Astrocyte of the hippocampus (primary cell): ENCODE measurements at places on chromosomes 3 and 15.

DNA sequence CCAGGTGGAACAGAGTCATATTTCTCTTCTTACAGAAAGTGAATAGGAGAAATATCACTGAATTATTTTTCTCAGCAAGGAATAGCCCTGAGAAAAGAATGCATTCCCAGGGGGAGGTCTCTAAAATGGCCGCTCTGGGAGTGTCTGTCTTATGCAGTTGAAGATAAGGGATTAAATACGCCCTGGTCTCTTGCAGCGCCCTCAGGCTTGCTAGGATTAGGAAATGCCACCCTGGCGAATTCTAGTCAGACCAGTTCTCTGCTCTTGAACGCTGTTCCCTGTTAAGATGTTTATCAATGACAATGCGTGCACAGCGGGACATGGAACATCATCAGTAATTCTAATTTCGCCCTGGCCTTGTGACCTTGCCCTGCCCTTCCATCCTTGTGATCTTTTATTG, 949.0 kb upstream of the SEMA6D start:
- DNase-seq = no peak

DNA sequence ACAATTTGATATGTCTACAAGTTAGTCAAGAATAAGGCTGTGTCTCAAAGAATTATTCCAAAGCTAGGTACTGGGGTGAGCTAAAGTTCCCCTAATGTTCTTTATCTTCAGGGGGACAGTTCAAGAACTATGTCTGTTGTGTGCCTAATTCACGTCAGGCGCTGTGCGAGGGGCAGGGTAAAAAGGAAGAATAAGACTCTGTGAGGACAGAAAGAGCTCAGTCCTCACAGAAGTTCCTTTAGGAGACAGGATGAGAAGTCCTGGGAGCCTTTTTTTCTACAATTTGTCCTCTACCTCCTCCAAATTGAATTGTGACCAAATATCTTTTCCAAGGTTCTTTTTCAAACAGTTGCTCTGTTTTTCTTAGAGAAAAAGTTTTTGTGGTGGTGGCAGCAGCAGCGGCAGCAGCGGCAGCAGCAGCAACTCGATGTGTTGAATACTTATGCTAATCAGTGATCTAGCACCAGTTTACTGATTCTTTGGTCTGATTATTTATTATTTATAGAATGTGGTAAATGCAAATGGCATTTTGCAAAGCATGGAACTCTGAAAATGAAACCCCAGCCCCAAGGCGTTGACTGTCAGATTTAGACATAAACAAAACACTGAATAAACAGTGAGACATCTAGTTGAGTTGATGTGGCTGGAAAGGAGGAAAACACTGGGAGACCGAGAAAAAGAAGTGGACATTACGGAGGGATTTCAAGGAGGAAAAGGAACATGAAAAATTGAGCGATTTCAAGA, 88.6 kb downstream of the GTPBP8 start:
- DNase-seq = peak; percentile 60

- DNase-seq = no peak
These were observed 13.4 kb downstream of the TRA2B start for GRCh38 chr3:185924375-185924774.

- DNase-seq = no peak
These were observed 662.3 kb downstream of the NR2F2 start for GRCh38 chr15:96992817-96993216.

GRCh38 chr3:111392894-111393398, 149.1 kb upstream of the CD96 start:
- DNase-seq = no peak

GRCh38 chr3:17810759-17811158, 68.3 kb upstream of the TBC1D5 start:
- DNase-seq = peak; percentile 44

GRCh38 chr3:126852511-126852910, 130.4 kb upstream of the PLXNA1 start:
- no peak for DNase-seq

GRCh38 chr15:92288755-92289154, 104.9 kb upstream of the ST8SIA2 start:
- no peak for DNase-seq

- peak; percentile 12 for DNase-seq
These were observed 47.5 kb upstream of the SLC9A9 start for GRCh38 chr3:143895805-143896204.

- DNase-seq = no peak
These were observed 2.2 kb upstream of the UBA3 start for GRCh38 chr3:69082361-69082760.

GRCh38 chr3:51434746-51435327, 43.8 kb downstream of the RBM15B start:
- DNase-seq = peak; percentile 52

DNA sequence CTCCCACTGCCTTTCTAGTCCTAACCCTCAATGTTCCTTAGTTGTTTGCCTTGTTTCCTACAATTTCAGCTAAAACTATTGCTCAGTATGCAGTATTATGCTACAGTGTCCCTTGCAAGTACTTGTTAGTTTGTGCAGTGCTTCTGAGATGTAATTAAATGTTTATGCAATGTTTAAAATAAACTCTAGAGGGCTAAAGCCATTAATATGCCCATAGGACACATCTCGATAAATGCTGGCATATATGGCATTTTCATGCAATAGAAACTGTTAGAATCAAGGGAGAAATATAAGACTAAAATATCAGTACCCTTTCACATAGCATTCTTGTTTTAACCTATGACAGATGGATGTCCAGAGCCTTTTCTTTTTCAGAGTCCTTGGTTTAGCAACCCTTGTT, 59.8 kb upstream of the ACKR4 start:
- no peak for DNase-seq

GRCh38 chr3:64341296-64341695, 116.0 kb upstream of the PRICKLE2 start:
- no peak for DNase-seq

DNA sequence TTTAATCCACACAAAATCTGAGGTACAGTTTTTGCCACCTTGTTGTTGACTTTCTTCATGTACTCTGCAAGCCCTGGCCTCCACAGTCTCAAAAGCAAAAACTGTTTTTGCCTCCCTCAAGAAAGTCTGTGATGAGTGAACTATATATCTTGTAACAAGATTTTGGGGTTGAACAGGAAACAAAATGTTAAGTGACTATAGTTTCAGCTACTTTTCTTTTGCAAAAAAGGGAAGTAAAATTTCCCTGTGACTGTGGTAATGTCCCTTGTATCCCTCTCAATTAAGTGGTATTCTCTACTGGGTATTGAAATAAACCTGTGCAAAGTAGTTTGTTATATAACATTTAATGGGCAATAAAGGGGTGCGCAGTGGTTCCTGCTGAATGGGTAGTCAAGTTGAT, 21.3 kb upstream of the SCAANT1 start:
- no peak for DNase-seq

GRCh38 chr3:123098426-123099330, 31.9 kb downstream of the PDIA5 start:
- peak; percentile 71 for DNase-seq

DNA sequence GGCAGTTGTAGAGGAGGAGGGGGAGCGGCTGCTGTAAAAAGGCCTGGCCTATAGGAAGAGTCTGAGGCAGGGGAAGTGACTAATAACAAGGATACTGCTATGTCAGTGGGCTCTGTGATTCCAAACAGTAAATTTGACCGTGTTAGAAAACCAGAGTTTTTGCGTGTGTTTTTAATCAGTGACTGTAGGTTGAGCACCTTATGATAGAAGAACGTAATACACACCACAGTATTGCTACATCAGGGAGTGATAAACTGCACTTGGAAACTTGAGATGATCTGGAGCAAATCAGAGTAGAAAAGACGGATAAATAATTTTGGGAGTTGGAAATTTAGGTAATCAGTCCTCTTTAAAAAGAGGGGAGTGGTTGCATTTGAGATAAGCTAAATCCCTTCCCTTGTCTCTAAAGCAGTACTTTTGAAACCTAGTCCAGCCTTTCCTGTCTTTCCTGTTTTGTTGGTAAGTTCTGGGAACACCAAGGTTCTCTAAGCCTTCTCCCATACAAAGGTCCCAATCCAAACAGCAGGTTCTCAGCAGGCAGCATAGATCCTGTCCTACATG, 130.5 kb upstream of the NR2E3 start:
- no peak for DNase-seq

DNA sequence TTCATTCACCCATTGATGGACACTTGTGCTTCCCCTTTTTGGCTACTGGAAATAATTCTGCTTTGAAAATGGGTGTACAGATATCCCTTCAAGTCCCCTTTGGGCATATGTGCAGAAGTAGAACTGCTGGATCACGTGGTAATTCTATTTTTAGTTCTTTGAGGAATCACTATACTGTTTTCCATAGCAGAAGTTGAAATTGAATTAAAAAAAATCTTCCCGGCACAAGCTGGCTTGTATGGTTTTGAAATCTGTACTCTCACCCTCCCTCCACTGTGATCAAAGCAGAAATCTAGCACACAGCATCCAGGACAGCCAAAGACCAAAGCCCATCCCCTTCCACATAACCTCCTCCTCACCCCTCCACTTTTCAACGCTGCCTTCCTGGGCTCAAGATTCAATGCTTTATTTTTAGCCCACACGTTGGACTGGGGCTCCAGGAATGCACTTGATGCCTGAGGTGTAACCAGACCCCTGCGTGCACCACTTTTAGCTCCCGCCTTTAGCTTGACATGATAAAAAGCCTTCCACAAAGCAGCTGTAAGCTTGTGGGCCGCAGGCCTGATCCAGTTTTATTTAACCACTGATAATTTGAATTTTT, 29.9 kb downstream of the TMEM40 start:
- DNase-seq = peak; percentile 46

- DNase-seq = peak; percentile 64
These were observed 550.5 kb upstream of the AGTR1 start for GRCh38 chr3:148146947-148147826.

DNA sequence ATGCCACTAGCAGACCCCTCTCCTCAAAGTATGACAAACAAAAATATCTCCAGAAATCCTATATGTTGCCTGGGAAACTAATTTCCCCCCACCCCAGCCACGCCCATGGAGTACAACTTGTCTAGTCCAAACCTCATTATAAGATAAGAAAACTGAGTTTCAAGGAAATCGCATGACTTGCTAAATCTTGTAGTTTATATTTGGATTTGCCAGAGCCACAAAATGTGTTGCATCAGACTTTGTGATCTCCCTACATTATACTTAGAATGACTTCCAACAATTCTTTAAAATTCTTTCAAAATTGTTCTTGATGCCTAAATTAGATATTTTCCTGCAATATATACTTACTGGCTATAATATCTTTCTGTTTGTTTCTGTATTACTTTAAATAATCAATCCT, 1034.4 kb downstream of the IGSF11 start:
- no peak for DNase-seq

GRCh38 chr3:101249522-101249921, 70.9 kb downstream of the IMPG2 start:
- DNase-seq = no peak

DNA sequence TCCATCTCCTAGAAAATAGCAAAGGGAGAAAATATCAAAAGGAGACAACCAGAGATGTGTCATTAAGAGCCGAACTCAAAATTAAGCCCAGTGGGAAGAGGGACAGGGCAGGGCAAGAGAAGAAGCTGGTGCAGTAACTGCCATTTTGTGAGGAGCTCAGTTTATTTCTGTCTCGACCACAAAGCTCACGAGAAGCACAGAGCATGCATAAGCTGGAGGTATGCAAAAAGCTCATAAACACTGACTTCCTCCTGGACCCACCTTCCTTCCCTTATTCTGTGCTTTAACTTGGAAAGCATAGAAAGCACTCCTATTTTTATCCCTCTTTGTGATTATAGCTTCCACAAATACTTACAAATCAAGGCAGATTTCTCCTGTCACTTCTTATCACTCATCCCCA, 81.3 kb downstream of the DGKG start:
- no peak for DNase-seq

DNA sequence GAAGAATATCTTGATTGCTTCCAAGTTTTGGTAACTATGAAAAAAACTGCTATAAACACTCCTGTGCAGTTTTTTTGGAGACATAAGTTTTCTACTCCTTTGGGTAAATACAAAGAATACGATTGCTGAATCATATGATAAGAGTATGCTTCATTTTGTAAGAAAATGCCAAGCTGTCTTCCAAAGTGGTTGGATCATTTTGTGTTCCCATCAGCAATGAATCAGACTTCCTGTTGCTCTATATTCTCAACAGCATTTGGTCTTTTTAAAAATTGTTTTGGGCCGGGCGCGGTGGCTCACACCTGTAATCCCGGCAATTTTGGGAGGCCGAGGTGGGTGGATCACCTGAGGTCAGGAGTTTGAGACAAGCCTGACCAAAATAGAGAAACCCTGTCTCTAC, 14.5 kb downstream of the BTD start:
- no peak for DNase-seq

DNA sequence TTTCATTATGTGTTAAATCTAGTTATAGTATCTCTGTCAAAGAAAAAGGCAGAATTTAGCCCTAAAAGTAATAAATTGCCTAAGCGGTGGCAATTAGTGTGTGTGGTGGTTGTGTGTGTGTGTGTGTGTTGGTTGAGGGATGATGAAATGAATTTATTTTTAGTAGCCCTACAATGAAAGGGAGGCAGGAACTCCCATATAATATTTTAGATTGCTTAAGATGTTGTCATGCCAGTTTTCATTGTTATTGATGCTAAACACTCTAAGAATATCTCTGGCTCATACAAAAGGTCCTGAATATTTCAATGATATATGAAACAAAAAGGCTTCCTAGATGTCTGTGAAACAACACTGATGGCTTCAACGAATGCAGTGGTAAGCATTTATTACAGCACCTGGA, 140.6 kb upstream of the TBC1D5 start:
- DNase-seq = no peak

- DNase-seq = no peak
These were observed 236.2 kb downstream of the ITPR1 start for GRCh38 chr3:4729061-4729973.

- DNase-seq = no peak
These were observed 394.0 kb downstream of the FOXP1 start for GRCh38 chr3:71189480-71189879.

DNA sequence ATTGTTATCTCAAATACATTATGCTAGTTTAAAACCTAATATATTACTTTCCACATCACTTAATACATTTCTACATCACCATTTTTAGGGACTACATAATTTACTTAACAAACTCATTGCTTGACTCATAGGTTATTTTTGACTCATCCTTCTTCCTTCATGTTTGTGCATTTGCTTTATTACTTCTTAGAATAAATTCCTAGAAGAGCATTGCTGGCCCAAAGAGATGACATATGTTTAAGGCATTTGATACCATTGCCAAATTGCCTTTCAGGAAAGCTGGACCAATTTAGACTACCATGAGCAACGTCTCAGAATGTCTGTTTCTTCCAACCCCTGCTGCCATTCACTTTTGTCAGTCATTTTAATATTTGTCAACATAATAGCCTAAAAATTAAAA, 905.8 kb downstream of the IGSF11 start:
- peak; percentile 55 for DNase-seq

GRCh38 chr3:128327606-128328031, 139.1 kb downstream of the DNAJB8 start:
- DNase-seq = no peak

DNA sequence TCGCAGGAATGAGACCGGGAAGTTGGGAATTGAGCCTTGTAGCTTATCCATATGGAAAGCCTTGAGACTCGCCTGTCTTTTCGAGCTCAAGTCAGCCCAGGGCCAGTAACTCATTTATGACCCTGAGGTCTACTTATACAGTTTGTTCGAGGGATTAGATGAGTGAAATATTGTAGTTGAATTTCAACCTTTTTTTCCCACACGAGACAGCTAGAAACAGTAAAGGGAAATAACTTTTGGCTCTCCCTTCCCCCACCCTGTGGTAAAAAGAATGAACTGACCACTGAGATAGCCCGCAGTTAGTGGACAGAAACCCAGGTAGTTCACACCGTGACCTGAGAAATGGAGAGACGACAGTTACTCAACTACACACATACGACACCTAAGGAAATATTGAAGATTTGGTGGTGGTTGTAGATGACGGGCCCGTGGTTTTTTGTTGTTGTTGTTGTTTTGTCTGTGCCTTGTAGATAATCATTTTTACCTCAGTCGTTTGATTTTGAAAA, 841 bp downstream of the EIF3J start:
- no peak for DNase-seq
